Thymus (tissue), 14 donors: ENCODE measurements at places on chromosomes 2 and 18. TPM values are rescaled to one million over a fixed set of nuclear protein-coding genes. Genes with fewer than 3 reads are reported as not detected.
A peak's percentile ranks its signal among the peaks of the same experiment; 100 is the strongest.

- no peak for DNase-seq
Observed at GRCh38 chr2:158513841-158514240, 57.1 kb downstream of the PKP4 start.

GRCh38 chr2:213007290-213007838, 144.0 kb downstream of the IKZF2 start:
- no peak for DNase-seq

DNA sequence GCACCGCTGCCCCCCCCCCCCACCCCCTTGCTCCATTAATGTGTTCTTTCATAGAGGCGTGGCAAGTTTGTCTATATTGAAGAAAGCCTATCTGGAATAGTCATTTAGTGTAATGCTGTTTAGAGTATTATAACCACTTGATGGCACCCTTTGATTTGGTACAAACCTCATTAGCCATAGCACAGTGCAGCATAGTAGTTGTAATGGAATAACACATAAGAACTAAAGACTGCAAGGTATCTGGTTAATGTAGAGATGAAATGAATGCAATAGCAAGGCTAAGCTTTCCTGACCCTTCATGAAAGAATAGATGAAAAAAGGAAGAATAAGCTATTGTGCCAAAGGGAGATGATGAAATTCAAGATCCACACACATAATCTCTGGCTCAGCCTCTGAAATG, 81.9 kb downstream of the EHBP1 start:
- peak; percentile 24 for DNase-seq

DNA sequence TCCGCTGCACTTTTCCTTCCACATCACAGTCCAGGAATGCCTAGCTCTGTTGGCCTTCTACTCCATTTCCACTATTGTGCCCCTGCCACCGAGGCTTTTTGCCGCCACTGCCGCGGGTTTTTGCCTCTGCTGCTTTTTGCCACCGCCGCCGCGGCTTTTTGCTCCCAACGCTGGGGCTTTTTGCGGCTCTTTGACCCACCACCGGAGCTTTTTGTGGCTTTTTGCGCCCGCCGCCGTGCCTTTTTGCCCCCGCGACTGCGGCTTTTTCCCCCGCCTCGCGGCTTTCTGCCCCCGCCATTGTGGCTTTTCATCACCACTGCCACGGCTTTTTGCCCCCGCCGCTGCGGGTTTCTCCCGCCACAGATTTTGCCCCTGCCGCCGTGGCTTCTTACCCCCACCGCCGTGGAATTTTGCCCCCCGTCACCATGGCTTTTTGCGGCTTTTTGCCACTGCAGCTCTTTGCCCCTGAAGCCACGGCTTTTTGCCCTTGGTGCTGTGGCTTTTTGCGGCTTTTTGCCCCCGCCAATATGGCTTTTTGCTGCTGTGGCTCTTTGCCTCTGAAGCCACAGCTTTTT, 2798.7 kb upstream of the TEKT4 start:
- DNase-seq = no peak

DNA sequence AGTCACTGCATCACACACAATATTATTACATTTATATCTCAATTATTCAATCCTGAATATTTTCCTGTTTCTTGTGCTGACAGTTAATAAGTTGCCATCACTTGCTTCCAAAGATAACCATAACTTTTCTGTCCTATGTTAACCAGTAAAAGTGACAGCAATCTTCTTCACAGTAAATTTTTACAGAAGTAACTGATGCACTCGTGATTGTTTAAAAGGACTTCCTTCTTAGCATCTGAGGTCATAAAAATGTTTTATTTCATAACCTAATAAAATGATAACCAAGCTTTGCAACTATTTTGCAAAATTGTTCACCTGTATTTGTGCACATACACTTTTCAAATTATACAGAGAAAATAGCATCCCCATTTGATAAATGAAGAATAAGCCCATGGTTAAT, 20.6 kb upstream of the ANKRD62 start:
- no peak for DNase-seq

DNA sequence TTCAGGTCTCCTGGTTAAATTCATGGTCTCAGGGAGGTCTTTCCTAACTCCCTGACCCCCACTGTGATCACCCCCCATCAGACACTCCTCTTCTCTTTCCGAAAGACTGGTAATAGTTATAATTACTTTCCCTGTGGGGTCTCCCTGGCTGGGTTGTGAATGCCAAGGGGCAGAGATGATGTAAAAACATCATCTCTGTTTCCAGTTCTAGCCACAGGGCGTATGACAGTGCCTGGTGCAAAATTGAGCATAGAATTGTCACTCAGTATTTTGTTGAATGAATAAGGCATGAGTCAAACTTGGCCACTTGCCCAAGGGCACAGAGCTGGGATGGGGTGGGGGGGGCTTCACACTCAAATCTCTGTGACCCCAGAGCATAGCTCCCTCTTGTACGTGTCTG, 65.2 kb downstream of the LTBP1 start:
- no peak for DNase-seq

GRCh38 chr2:127917916-127918315, 32.2 kb upstream of the AMMECR1L start:
- no peak for DNase-seq

DNA sequence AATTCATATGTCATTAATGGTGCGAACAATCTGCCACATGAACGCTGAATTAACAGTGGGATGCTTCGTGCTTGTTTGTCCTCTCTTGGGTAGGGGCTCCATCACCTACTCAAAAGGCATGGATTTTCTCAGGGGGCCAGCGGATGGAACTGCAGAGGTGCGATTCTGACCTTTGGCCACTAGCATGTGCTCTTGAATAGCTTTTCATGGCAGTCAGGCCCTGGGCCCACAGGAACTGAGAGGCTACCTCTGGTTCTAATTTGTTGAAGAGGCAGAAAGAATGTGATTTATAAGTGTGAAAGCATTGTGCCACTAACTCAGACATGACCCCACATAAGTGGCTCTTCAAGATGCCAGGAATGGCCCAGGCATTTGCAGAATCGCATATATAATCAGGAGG, 283.2 kb downstream of the INSIG2 start:
- DNase-seq = no peak

- DNase-seq = no peak
Observed at GRCh38 chr18:58559427-58560186, 69.3 kb downstream of the ALPK2 start.

- no peak for DNase-seq
Observed at GRCh38 chr2:23692851-23693605, 233.9 kb downstream of the ATAD2B start.

DNA sequence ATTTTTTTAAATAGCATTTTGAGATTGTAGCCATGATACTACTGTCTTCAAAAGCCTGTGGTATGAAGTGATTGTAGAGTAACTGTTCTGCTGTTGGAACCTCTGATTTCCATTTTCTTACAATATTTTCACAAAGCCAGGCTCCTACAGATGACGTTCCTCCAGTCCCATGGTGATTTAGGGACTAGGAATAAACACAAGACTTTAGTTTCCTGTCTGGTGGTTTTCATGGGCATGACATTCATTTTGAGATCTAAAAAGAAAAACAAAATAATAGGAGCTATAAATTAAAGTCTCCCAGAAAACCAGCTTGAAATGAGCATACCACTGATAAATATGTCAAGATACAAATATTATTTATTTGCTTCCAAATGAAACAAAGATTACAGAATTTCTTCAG, 1223.5 kb upstream of the CELF4 start:
- DNase-seq = no peak

DNA sequence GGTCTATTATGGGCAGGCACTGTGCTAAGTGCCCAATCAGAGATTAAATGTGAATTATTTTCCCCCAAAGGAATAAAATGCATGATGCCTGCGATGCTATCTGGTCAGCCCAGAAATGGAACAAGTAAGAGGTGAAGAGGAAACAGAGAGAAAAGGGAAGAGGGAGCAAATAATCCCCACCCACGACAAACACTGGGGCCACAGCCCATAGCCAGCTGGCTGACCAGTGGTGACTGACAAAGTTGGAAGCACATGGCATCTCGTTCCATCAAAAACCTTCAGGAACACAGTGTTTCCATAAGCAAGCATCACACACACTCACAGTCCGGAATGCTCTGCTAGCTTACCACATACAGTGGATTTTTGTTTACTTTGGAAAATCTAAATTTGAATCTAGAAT, 21.1 kb upstream of the COX7A2L start:
- DNase-seq = no peak

GRCh38 chr2:185245806-185246205, 492.8 kb upstream of the FSIP2 start:
- no peak for DNase-seq

- DNase-seq = no peak
Observed at GRCh38 chr18:11146947-11147345, 2.4 kb downstream of the PIEZO2 start.

- DNase-seq = no peak
Observed at GRCh38 chr18:48544116-48544515, 5.3 kb downstream of the CTIF start.

- DNase-seq = no peak
Observed at GRCh38 chr18:26865557-26865956, at the start of gene AQP4. Gene AQP4 (minus strand): TSS chr18:26865707. CDS start chr18:26865689, 18 bp downstream.

DNA sequence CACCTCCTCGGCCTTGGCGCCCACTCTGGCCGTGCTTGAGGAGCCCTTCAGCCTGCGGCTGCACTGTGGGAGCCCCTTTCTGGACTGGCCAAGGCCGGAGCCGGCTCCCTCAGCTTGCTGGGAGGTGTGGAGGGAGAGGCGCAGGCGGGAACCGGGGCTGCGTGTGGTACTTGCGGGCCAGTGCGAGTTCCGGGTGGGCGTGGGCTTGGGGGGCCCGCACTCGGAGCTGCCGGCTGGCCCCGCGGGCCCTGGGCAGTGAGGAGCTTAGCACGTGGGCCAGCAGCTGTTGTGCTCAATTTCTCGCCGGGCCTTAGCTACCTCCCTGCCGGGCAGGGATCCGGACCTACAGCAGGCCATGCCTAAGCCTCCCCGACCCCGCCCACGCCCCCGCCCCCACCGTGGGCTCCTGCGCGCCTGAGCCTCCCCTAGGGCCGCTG, 25.3 kb upstream of the TNP1 start:
- DNase-seq = no peak

DNA sequence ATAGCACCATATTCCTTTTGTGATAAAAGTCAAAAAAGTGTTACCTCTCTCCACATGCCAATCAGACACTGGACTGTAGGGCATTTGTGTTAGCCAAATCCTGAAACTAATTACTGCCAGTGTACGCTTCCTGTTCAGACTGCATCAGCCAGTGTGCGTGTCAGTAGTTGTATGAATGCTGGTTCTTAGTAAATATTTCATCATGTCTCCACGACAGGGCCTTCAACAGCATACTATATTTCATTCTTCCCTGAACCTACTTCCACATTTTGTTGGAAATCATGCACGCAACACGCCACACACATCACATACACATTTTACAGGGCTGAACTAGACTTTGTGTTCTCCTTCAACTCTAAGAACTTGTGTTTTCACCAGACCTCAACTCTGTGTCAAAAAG, 77.5 kb downstream of the EPB41L3 start:
- DNase-seq = no peak

- DNase-seq = no peak
Observed at GRCh38 chr2:140440815-140441214, 1660.6 kb upstream of the NXPH2 start.

DNA sequence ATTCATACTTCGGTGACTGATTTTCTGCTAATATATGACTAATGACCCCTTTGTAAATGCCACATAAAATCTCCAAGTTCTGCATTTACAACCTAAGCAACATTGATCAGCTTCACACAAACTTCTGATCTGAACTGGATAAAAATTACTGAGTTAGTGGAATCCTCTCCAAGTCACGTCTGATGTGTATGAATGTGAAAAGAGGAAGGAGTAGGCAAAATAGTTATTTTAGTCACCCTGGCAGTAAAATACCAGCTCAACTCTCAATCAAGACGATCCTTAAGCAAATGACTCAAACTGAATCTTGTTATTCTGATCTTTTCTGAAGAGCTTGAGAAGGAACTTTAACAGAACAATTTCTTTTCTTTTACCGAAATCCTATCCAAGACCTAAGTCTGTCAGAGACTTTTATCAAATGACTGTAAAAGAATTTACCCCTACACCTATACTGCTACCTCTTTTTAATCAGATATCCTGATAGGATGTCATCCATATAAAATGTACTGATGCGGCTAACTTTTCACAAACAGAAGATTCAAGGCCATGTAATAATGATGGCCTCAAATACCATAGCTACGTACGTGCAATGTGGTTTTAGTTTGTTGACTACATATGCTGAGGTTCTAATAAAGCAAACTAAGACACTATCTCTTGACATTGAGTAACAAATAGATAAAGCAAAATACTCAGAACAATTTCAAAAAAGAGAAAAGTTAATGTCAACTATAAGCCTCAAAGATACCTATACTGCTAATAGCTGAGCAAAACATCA, 23.7 kb downstream of the CUL3 start:
- no peak for DNase-seq

DNA sequence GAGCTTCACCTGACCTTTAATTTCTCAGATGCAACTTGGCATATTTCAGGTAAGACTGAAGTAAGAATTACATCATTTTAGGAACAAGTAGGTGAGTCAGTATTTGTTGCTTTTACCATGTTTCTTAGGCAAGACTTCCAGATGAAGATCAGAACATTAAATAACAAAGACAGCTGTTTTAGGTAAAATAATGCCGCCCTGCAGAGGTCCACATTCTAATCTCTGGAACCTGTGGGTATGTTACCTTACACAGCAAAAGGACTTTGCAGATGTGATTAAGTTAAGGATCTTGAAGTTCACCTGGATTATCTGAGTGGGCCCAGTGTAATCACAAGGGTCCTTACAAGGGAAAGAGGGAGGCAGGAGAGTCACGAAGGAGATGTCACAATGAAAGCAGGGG, 39.3 kb downstream of the ICOS start:
- no peak for DNase-seq

GRCh38 chr2:230444832-230445231, 28.8 kb downstream of the SP100 start:
- DNase-seq = no peak

The RAX gene
- polyA plus RNA-seq = 0.05 TPM

The UGT1A5 gene
- polyA plus RNA-seq = 0.14 TPM

The ANTXR1 gene
- 7.3 TPM for polyA plus RNA-seq

The KIAA2012 gene
- 0.05 TPM for polyA plus RNA-seq

The CSRNP3 gene
- 0.68 TPM for polyA plus RNA-seq

The TMEM237 gene
- 21.1 TPM for polyA plus RNA-seq

The EIPR1 gene
- 21.3 TPM for polyA plus RNA-seq

The SLC5A7 gene
- polyA plus RNA-seq = 0.05 TPM
